ENCODE measurements at places on chromosomes 6 and 20.

DNA sequence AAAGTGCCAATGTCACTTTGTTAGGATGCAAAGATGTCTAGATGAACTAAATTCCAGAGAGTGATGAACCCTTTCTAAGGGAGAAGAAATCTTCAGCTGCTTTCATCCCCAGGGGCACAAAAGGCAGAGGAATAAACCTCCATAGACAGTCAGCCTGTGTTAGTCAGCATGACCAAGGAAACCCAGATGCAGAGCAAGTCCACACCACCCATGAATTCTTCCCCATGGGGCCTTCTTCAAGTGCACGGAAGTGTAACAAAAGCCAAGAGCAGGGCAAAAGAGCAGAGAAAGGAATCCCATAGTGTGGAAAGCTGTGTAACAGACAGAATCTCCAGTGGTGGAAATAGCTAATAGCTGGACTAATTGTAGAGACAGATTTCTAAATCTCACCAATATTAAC lies 50.0 kb downstream of the DCDC2 start:
- peak; percentile 22 for DNase-seq

- no peak for DNase-seq
These were observed 245.0 kb downstream of the TMEM242 start for GRCh38 chr6:157078326-157078725.

GRCh38 chr20:13288357-13288756 lies 67.3 kb downstream of the ISM1 start:
- DNase-seq = no peak

- DNase-seq = no peak
These were observed 207.0 kb downstream of the ADGB start for GRCh38 chr6:146805546-146806325.

DNA sequence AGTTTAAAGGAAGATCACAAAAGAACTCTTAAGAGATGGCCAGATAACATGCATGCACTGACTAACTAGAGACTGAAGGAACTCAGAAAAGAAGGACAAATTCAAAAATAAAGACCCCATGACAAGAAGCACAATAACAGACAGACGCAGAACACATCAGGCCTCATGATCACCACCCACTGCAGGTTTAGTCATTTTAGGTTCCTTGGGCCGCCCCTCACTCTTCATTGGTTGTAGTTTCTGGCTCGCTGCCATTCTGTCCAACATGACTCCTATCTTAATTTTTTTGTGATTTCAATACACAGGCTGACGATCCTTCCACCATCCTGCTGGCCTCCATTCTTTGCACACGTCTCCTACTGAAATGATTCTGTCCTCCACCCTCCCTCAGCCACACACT lies 21.6 kb downstream of the STX7 start:
- peak; percentile 40 for DNase-seq

DNA sequence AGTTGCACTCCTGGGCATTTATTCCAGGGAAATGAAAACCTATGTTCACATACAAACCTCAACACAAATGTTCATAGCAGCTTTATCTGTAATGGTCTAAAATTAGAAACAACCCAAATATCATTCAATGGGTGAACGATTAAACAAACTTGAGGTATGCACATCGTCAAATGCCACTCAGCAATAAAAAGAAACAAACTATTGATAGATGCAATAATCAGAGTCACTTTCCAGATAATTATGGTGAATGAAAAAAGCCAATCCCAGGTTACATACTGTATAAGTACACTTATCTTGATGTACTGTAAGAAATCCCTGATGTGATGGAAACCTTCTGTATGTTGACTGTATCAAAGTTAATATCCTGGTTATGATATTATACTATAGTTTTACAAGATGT lies 38.8 kb downstream of the RNF24 start:
- DNase-seq = no peak

- DNase-seq = no peak
These were observed 469.3 kb downstream of the HAO1 start for GRCh38 chr20:7470912-7471311.

Data from LHCN-M2 (cell line).